ENCODE measurements at places on chromosomes 3 and 15.

DNA sequence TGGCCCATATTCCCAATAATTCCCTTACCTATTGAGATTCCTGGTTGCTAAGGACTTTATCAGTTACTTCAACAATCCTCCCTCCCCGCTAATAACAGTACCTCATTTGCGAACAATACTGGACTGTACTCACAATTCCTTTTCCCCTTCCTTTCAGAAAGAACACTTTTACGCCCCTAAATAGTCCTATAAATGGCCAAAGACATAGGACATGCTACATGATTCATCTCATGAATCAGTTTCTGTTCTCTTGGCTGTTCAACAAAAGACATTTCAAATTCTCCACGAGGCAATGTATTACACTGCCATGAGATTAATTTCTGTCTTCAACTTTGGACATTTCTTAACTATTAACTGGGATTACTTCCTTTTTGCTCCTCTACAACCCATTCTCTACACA lies 264.4 kb downstream of the TIGIT start:
- DNase-seq: no peak

DNA sequence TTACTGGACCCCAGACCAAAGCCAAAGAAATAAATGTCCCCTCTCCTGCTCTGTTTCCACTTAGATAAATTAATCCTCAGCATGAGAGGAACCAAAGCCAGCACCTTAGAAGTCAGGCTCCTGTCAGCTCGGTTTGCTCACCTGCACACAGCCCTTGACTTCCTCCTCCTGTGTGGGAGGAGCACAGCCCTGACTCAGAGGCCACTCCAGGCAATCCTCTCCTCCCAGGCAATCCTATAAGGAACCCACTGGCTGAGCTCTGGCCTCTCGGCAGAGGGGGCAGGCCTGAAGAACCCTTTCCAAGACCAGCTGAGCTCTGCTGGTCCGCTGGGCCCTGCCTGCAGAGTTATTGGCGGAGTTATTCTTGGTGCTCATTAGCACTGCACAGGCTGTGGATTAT lies 30.8 kb downstream of the LIPC start:
- no peak for DNase-seq

DNA sequence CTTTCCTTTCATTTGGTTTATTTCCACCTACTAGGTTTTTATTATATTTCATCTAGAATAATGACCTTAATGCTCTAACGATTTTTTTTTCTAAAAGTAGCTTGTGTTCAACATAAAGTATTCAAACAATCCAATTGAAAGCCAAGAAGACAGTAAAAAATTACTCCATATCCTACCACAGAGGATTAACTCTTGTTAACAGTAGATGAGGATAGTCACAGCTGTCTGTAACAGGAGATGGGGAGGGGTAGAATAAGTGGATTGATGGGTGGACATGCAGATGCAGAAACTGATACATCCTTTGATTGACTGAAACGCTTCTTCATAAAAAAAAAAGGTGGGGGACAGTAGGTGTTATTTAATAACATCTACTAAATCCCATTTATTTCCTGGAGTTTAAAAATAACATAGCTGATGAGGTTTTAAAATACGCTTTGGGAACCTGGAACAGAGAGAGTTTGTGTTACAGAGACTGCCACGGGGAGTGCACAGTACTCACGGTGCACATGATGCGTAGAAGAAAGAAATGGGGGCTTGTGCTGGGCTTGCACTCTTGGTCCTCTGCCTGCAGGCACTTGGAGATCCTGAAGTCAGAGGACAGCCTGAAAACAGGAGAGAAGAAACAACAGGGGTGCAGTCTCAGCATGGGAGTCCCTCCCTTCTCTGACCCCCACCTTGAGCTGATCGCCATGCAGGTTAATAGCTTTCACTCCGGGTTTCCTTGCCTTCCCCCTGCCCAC lies 226.7 kb downstream of the THSD4 start:
- DNase-seq: no peak

DNA sequence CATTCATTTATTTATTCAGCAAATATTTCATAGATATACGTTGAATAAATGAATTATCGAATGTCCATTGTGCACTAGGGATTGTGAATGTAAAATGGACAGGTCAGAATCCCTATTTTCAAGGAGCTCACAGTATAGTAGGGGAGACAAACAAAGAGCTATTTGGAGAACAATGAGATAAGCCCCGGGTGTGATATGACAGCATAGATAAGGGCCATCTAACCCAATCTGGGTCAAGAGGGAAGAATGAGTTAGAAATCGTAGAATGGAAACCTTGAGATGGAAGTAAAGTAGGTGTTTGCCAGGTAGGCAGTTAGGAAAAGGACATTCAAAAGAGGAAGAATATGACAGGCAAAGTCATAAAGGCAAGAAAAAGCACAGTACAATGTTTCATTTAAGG lies 132.2 kb upstream of the GOLGA6L4 start:
- no peak for DNase-seq

DNA sequence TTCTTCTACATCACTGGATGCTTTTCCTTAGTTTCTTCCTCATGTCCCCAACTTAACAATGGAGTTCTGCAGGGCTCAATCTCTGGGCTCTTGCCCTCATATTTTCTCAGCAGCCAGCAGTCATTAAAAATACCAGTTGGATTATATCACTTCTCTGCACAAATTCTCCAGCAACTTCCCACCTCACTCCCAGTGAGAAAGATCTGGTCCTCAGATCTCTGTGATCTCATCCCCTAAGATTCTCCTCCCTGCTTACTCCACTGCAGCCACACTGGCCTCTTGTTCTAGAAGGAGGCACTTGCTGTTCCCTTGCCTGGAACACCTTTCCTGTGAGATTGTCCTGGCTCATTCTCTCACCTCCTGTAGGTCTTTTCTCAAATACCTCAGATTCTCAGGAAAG lies 6.1 kb downstream of the ERICH6 start:
- DNase-seq: no peak

- DNase-seq: no peak
Measured at GRCh38 chr15:56759450-56759845, 26.1 kb upstream of the ZNF280D start.

All from muscle of arm (tissue), 14 donors.